A549 treated with RU486 at 1 μM for 4 hours (cell line): ENCODE measurements at places on chromosomes 11 and 22. TPM values are rescaled to one million over a fixed set of nuclear protein-coding genes. Genes with fewer than 3 reads are reported as not detected.

The SLC22A8 gene
- not detected in 5 replicates for total RNA-seq

The KLHL35 gene
- 0.51 to 1.3 TPM (median 1.1 TPM) in 5 replicates for total RNA-seq

The TIMP3 gene
- 1.5 to 2.7 TPM (median 2.0 TPM) in 5 replicates for total RNA-seq

The OR10G6 gene
- not detected in 5 replicates for total RNA-seq

The SORL1 gene
- total RNA-seq: 1.3 to 1.8 TPM (median 1.6 TPM) in 5 replicates

The INS gene
- not detected in 5 replicates for total RNA-seq

The MUC5B gene
- total RNA-seq: 1.8 to 7.7 TPM (median 2.5 TPM) in 5 replicates

The APOBEC3H gene
- 0.19 to 0.51 TPM (median 0.34 TPM) in 4 of 5 replicates, not detected in the other for total RNA-seq

The SMTNL1 gene
- not detected in 5 replicates for total RNA-seq

The GGTLC3 gene
- not detected in 5 replicates for total RNA-seq

The JAM3 gene
- total RNA-seq: 3.8 to 4.6 TPM (median 4.3 TPM) in 5 replicates

The SAA1 gene
- 0.25 to 1.1 TPM (median 0.49 TPM) in 4 of 5 replicates, not detected in the other for total RNA-seq

The DPAGT1 gene
- total RNA-seq: 33.0 to 40.4 TPM (median 38.6 TPM) in 5 replicates

The OR51B2 gene
- not detected in 5 replicates for total RNA-seq

The TMEM86A gene
- total RNA-seq: 0.29 to 0.54 TPM (median 0.42 TPM) in 5 replicates

The HOATZ gene
- not detected in 5 replicates for total RNA-seq

The OLFML1 gene
- total RNA-seq: 0.18 TPM in 1 of 5 replicates, not detected in the others

The APBB1 gene
- total RNA-seq: 15.6 to 19.1 TPM (median 16.9 TPM) in 5 replicates

The RNF214 gene
- 8.0 to 10.8 TPM (median 9.6 TPM) in 5 replicates for total RNA-seq

The DUSP8 gene
- 1.3 to 2.5 TPM (median 1.7 TPM) in 5 replicates for total RNA-seq

The ELMOD1 gene
- 0.15 to 0.41 TPM (median 0.26 TPM) in 5 replicates for total RNA-seq

The SERHL2 gene
- total RNA-seq: 0.23 to 0.27 TPM (median 0.26 TPM) in 3 of 5 replicates, not detected in the others

The UBTFL1 gene
- total RNA-seq: not detected in 5 replicates

The DGAT2 gene
- 1.7 to 3.2 TPM (median 2.3 TPM) in 5 replicates for total RNA-seq
